A549 treated with CpdA at 1 μM for 4 hours (cell line): ENCODE measurements at places on chromosomes 5 and 9. TPM values are rescaled to one million over a fixed set of nuclear protein-coding genes. Genes with fewer than 3 reads are reported as not detected.

The SH3GL2 gene
- total RNA-seq, result 0.03 to 0.15 TPM (median 0.11 TPM) in 4 of 5 replicates, not detected in the other

The CDH12 gene
- not detected in 5 replicates for total RNA-seq

The CDH9 gene
- total RNA-seq, result not detected in 5 replicates

The CAMK2A gene
- 0.87 to 1.4 TPM (median 1.1 TPM) in 5 replicates for total RNA-seq

The TARS1 gene
- total RNA-seq, result 142 to 183 TPM (median 157 TPM) in 5 replicates
